Activated CD4-positive, alpha-beta T cell treated with anti-CD3 and anti-CD28 coated beads, Interleukin-2, amount 10 ng/mL, durations not matched to agents 24 days and 14 days (primary cell): ENCODE measurements at places on chromosomes 13 and 19. TPM values are rescaled to one million over a fixed set of nuclear protein-coding genes. Genes with fewer than 3 reads are reported as not detected.

GRCh38 chr13:113273851-113274590 is 23.0 kb upstream of the LAMP1 start:
- DNase-seq = no peak

- no peak for DNase-seq
Observed at GRCh38 chr13:97967948-97968347, 14.5 kb downstream of the IPO5 start.

DNA sequence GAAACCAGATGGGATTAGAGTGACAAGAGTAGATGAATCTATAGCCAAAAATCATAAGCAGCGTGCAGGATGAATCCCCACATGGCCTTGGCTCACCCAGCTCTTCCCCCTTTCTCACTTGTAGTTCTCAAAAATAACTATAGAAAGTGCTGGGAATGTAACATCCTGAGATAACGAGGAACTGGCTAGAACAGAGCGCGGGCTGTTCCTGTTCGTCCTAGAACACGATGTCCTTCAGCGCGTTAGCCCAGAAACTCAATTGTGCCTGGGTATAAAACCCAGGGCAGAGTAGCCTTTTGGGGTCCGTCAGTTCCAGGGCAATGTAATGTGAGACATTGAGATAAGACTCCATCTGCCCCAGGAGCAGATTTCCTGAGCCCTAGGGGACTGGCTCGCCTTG is 326.2 kb downstream of the TSHZ3 start:
- no peak for DNase-seq

GRCh38 chr19:35444735-35445134 is 3.3 kb upstream of the FFAR2 start:
- DNase-seq = no peak

- no peak for DNase-seq
Observed at GRCh38 chr13:43546251-43546650, 240.5 kb downstream of the ENOX1 start.

GRCh38 chr19:9913237-9914000 is 22.9 kb downstream of the OLFM2 start:
- DNase-seq = peak; percentile 66

- DNase-seq = peak; percentile 76
Observed at GRCh38 chr13:30577401-30577852, 40.3 kb upstream of the USPL1 start.

DNA sequence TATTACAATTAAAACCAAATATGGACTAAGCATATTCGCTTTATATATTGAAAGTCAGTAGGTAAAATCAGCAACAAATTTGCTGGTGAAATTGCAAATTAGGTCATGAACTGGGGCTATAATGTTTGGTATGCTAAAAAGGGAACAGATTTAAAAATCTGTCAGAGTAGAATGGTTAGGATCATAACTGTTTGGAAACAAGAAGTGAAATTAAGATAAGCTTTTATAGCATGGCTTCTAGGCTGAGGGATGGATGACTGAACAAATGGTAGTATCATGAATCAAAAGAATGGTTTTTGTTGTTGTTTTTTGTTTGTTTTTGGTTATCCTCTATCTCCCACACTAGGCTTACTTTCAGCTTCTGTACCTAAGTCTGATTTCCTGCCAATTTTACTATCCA is 1090.4 kb downstream of the PCDH9 start:
- no peak for DNase-seq

DNA sequence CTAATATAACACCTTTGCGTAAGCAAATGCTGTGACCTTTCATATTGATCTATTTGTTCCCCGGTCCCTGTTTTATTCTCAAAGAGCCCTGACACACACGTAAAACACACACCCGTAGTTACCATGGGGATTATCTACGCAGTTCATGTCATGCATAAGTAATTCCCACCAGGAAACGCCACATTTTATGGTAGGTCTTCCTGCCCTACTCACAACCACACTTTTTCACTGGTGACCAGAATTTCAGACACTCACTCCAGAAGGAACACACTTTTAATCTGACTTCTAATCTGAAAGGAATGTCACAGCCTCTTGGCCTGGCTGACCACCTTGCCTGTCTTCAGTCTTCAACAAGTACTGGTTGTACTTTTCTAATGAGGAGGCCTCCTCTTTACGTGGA is 46.8 kb downstream of the SLC7A1 start:
- DNase-seq = no peak

GRCh38 chr19:36972571-36972970 is 56.4 kb downstream of the ZNF568 start:
- no peak for DNase-seq

DNA sequence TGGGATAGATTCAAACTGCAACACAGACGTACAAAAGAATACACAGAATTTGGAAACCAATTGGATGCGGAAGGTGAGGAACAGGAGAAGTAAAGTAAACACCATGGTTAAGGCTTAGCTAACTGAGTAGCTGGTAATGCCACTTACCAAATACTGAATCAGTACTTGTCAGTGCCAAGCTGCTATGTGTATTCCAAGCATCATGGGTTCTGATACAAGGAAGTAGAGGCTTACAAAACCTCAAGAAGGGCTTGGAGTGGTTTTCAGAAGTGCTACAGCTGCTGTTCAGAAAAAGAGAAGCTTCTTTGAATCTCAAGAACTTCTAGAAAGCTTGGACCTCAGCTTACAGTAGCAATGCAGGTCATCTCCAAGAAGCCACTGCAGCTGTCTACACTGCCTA is 35.9 kb upstream of the DCT start:
- DNase-seq = no peak

- DNase-seq = no peak
Observed at GRCh38 chr13:97134364-97135095, 87.6 kb upstream of the MBNL2 start.

- no peak for DNase-seq
Observed at GRCh38 chr19:52451241-52451640, 2.1 kb upstream of the ZNF578 start.

DNA sequence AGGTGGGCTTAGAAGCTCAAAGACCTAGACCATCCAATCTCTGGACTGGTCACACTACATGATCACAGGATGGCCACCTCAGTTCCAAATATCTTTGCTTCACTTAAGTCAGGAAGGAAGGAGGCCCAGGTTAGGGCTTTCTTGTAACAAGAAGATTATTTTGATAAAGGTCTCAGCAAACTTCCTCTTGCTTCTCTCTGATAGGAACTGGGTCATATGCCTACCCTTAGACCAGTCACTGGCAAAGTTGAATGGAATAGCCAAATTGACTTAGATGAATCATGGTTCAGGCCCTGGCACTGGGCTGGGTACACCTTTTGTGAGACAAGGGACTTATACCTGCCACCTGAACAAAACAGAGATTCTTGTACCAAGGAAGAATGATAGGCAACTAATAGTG is 11.0 kb downstream of the FRY start:
- no peak for DNase-seq

GRCh38 chr13:24630851-24631620 is 49.2 kb upstream of the ATP12A start:
- DNase-seq = no peak

GRCh38 chr13:102440259-102440936 is 38.5 kb upstream of the FGF14 start:
- no peak for DNase-seq

GRCh38 chr13:91406619-91407018 is 8.2 kb downstream of the GPC5 start:
- DNase-seq = peak; percentile 82

Gene EPS8L1
- 3.7 and 3.9 TPM in 2 replicates for total RNA-seq

Gene FSD1
- total RNA-seq = 44.2 and 44.3 TPM in 2 replicates

Gene NLRP7
- total RNA-seq = not detected in 2 replicates

Gene FFAR3
- total RNA-seq = 0.21 and 0.69 TPM in 2 replicates

Gene ZNF570
- 2.2 and 3.6 TPM in 2 replicates for total RNA-seq

Gene SBK3
- total RNA-seq = not detected in 2 replicates

Gene THSD8
- 26.8 and 32.7 TPM in 2 replicates for total RNA-seq

Gene ZNF700
- 12.6 and 13.4 TPM in 2 replicates for total RNA-seq

Gene DACT3
- total RNA-seq = 3.2 and 3.7 TPM in 2 replicates

Gene FUT6
- not detected in 2 replicates for total RNA-seq
